ACHN (cell line): ENCODE measurements at places on chromosomes 12 and 14.

DNA sequence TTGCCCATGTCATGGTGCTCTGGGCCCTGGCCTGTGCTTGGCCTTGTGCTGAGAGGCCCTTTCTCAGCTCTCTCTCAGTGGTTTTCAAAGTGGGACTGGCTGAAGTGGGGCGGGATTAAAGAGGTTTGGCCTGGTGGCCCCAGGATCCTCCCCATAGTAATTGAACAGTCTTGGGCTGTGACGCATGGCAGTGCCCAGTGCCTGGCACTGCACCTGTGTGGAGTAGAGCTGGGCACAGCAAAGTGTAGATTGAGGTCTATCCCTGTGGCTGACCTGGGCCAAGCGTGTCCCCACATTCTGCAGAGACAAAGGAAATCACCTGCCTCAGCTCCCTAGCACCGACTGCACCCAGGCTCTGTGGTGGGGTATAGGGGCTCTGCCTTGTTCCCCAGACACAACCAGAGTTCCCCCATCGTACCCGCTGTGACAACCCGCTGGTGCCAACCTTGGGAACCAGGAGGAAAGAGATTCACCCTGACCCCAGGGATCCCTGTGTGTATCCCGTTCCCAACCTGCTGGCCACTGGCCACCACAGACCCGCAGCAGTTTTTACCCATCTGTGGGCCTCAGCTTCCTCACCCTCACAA, 9.9 kb upstream of the CYP46A1 start:
- no peak for DNase-seq

DNA sequence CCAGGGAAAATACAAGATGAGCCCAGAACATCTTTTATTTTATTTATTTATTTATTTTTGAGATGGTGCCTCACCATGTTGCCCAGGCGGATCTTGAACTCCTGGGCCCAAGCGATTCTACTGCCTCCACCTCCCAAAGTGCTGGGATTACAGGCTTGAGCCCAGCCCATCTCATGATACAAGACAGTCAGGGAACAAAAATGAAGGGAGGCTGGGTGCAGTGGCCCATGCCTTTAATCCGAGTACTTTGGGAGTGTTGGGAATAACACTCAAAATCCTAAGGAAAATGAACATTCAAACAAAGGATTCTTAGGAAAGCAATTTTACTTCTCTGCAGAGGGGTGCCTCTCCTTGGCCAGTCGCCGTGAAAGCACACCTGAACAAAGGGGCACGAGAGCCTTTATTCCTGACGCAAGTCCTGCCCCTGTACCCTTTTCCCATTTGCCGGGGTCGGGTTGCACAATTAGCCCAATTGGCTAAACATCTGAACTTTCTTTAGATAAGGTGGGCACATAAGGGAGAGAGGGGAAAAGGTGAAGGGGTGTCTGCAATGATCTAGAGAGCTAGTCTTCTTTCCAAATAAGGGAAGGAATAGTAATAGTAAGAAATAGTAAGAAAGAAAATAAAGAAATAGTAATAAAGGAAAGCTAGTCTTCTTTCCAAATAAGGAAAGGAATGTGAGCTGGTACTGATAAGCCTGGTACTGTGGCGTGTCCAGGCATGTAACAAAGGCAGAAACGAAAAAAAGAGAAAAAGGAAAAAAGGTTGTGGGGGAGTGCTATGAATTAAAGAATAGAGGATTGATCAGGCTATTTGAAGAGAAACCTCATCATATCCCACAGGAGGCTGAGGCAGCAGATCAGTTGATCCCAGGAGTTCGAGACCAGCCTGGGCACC, 13.4 kb downstream of the NCAPD2 start:
- no peak for DNase-seq

DNA sequence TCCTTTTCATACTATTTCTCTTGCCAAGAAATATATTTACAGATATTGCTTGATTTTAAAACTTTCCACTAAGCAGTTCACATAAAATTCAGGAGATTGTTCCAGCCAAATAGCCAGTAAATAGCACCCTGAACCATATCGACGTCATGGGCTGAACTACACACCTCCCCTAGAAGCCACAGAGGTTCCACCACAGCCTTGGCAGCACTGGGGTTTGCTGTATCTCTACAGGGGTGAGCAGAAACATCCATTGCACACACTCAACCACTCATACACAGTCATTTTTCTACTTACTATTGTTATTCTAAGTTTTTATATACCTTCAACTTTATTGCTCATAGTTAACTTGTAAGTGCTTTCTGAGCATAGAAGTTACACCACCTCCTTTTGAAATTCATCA, 8.1 kb upstream of the EIF2S3B start:
- DNase-seq: no peak

DNA sequence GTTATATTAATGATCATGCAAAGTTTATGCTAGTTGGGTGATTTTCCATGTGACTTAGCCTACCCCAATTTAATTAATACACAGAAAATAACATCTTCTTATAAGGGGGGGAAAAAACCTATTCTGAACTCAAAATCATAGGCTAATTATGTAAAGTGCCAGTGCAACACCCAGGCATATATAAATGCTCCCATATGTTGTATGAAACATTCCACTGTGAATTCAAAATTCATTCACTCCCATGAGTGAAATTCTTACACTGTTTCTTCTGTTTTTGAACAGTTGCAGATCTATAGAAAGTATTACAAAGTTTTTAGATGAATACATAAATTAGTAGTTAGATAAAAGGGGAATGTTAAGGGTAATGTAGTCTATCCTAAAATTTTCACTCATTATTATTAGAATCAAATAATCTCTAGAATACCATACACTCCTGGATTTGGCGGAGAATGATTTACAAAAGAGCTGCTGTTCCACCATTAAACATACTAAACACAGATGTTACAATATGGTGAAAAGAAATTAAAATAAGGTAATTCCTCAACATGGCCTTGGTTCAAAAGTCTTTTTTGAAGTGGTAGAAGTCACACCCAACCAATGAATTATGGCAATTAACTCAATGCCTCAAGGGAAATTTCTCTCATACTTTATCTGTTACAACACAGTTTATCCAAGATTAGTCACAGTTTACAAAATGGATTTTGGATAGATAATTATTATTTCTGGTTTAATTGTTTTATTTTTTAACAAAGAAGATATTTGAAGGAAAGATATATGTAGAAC, 454.1 kb upstream of the FLRT2 start:
- DNase-seq: no peak

DNA sequence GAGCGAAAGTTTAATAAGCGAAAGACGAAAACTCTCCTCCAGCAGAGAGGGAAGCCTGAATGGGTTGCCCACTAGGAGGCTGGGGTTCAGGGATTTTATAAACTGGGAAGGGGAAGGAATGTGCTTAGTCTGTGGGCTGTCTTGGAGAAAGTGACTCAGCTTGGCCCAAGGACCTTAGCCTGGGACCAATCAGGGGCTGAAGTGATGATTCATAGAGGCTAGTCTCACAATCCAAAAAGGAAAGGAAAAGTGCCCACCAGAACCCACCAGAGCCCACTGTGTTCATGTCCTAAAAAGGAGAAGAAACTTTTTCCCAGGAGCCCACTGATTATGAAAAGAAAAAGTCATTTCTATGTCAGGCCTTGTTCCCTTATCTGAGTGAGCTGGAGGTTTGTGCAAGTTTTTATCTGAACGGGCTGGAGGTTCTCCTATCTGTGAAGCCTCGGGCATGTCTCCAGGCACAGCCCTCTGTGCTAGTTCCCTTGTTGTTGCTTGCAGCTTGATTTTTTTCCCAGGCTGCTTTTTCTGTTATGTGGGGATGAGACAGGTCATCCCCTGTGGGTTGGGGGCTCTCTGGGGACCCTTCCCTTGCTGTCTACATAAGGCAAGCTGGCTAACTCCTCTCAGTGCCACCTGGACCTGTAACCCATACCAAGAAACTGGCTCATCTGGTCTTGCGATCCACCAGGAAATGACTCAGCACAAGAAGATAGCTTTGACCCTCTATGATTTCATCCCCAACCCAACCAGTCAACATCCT, 8.3 kb upstream of the GOLGA5 start:
- DNase-seq: peak; percentile 54

GRCh38 chr14:49754570-49755097, 13.3 kb upstream of the KLHDC2 start:
- no peak for DNase-seq

DNA sequence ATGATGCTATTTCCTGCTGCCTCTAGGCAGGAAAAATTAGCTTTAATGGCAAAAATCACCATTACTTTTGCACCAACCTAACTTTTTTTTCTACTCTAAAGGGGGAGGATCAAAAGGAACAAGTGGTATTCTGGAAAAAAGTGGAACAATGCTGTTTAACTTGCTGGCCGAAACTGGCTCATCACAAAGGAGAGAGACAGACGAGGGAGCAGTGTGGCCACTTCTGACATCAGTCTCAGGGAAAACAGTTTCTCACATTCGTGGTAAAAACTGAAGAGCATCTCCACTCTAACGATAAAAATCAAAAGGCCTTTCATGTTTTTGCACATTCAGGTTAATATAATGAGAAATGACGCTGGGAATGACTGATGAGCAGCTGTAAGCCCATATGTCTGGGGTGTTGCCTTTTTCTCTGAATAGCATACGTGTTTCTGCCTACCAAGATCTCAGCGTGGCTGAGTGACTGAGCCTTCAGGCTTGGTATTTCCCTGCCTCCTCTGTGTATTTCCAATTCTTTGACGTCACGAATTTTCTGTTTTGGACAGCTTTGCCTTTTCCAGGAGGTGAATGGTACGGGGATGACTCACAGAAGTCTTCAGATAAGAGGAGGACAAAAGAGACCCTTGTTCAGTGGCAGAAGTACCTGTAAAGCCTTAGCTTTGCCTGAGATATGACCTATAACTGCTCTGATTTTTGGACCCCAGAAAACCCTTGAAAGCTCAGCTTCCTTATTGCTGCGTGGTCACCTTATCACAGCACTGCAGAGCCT, 358.8 kb downstream of the GLT1D1 start:
- DNase-seq: no peak

DNA sequence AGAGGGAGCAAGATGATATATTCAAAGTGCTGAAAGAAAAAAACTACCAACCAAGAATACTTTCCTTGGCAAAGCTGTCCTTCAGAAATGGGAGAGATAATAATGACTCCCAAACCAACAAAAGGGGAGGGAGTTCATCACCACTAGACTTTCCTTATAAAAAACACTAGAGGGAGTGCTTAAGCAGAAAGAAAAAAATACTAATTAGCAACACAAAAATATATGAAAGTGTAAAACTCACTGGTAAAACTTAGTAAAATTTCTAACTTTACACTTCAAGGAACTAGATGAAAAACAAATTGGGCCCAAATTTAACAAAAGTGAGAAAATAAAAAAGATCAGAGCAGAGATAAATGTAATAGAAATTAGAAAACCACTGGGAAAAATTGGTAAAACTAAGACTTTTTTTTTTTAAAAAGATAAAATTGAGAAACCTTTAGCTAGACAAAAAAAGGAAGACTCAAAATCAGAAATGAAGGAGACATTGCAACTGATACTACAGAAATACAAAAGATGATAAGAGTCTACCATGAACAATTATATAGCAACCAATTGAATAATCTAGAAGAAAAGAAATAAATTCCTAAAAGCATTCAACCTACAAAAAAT, 60.4 kb upstream of the FAR2 start:
- DNase-seq: peak; percentile 30

DNA sequence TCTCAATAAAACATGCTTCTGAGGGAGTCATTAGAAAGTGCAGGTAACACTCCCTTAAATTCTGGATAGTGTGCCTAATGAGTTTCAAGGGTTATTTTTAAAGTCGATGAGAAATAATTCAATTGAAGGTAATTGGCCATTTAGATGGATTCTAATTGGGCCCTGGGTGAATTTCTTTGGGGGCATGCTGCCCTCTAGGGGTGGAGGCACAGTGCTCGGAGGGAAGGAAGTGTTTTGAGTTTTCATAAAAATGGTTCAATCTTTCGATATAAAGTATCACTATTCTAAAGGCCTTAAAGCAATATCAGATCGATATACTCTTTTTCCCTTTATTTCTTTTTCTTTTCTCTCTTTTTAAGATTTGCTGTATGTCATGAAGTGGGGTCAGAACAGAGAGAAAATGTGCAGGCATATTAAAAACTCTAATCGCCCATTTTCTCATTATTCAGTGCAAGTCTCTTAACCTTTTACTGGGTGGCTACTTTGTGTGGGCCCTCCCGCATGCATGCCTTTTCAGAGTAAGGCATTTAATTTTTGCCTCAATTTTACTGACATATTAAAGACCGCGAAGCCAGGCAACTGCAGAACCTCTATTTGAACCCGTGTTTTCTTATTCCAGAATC, 25.5 kb downstream of the NKX2-8 start:
- DNase-seq: peak; percentile 2

- no peak for DNase-seq
Observed at GRCh38 chr12:54829511-54829910, 24.8 kb upstream of the MUCL1 start.

DNA sequence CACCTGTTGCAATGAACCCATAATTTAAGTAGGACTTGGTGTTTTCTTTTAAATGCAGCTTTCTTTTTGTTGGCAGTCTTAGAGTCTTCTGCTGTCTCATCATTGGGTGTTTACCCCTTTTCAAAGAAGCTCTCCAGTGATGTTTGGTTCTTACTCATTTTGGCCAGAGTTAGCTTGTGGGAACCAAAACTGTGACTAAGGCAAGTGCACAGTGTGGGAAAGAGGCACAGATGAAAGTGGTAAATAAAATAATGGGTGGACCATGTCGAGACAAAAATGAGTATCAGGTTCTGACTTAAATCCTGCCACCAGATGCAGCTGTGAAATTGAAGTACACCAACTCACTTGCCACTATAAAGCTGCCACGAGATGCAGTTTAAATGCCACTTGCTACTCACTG, 615.4 kb upstream of the MIS18BP1 start:
- DNase-seq: no peak

DNA sequence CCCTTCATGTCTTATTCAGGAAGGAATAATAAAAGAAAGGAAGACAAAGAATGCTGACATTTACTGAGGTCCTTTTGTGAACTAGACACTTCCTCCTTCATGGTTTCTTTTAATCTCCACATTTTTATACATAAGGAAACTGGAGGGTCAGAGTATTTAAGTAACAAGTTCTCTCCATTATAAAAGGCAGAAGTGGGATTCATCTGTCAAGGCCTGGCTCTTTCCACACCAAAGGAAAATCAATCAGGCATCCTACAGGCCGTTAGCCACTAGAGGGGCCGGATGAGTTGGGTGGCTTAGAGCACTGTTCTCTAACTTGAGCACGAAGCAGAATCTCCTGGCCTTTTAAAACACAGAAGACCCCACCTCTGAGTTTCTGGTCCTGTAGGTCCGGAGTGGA, 36.8 kb upstream of the NINJ2 start:
- no peak for DNase-seq

DNA sequence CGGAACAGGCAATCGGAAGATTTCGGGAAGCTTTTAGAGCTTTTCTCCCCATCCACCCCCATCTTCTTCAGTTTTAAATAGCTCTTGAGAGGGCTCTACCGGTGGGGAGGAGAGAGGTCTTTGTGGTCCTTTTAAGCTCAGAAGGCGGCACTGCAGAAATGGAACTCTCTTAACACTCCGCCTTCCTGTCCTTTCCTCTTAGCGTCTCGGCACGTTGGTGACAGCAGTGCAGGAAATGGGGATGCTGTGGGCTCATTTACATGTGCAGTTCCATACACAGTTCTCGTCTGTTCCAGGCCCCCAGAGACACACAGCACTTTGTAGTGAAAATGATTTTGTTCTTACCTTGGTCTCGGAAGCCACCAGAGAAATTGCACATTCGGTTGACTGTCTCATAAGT, 50.4 kb upstream of the RIN3 start:
- DNase-seq: no peak

GRCh38 chr12:108611884-108612415, 14.1 kb upstream of the TMEM119 start:
- peak; percentile 82 for DNase-seq
